Cortex of kidney (tissue), 1 donor: ENCODE measurements at places on chromosomes 2 and 18.

- DNase-seq, result no peak
Observed at GRCh38 chr2:189824694-189825396, 40.6 kb downstream of the PMS1 start.

- no peak for DNase-seq
Observed at GRCh38 chr18:3427944-3428343, 22.0 kb upstream of the TGIF1 start.

- no peak for DNase-seq
Observed at GRCh38 chr2:148725564-148725963, 81.0 kb downstream of the EPC2 start.

GRCh38 chr2:40097691-40098385 is 318.8 kb upstream of the THUMPD2 start:
- DNase-seq, result no peak

DNA sequence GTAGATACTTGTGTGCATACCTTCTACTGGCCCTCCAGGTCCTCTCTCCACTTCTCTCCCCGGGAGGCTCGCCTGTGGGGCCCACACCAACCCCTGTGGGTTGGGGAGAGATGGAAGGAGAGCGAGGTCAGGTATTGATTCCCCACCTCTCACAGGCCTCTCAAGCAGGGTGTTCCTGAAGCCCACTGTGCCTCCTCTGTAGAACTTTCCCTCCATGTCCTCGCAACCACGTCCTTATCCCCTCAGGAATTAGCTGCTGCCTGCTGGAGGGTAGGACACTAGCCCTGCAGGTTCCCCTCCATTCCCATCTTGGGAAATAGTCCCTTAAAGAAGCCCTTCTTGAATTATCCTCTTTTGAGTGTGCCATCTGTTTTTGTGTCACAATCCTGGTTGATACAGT is 38.9 kb upstream of the KLF11 start:
- no peak for DNase-seq

- no peak for DNase-seq
Observed at GRCh38 chr2:57615855-57616556, 430.6 kb upstream of the VRK2 start.

- DNase-seq, result no peak
Observed at GRCh38 chr2:84022810-84023431, 436.2 kb downstream of the SUCLG1 start.

GRCh38 chr2:197786010-197786877 is 1.1 kb upstream of the BOLL start:
- DNase-seq, result no peak

- no peak for DNase-seq
Observed at GRCh38 chr2:188316342-188316741, 24.7 kb downstream of the GULP1 start.

GRCh38 chr2:100054426-100054825 is 88.0 kb downstream of the AFF3 start:
- no peak for DNase-seq

DNA sequence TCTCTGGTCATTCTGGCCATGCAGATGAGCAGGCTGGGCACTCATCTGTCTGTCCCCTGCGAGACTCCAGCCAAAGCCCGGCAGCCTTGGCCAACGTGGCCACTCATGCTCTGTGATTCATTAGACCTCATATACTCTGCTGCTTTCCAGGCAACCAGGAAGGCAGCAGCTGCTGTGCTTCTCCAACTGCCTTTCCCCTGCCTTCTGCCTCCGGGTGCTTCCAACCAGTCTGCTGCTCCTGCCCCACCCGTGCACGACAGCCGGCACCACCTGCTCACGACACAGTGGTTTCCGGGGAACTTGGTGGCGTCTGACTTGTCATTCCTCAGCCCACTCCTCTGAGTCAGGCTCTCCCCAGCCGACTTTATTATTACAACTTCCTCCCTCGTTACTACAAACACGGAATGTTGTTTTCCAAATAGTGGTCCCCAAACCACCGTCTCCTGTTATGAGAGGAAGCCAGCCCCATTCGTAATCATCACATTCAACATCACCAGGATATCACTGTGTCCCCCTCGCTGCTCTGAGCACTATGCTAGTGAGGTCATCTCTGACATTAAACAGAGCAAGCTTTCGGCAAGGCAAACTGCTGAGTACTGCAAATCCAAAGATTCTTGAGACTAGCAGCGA is 392.4 kb downstream of the ALK start:
- no peak for DNase-seq

GRCh38 chr2:44785433-44785832 is 156.1 kb upstream of the SIX3 start:
- no peak for DNase-seq

GRCh38 chr2:223523551-223524001 is 78.6 kb downstream of the SCG2 start:
- no peak for DNase-seq

DNA sequence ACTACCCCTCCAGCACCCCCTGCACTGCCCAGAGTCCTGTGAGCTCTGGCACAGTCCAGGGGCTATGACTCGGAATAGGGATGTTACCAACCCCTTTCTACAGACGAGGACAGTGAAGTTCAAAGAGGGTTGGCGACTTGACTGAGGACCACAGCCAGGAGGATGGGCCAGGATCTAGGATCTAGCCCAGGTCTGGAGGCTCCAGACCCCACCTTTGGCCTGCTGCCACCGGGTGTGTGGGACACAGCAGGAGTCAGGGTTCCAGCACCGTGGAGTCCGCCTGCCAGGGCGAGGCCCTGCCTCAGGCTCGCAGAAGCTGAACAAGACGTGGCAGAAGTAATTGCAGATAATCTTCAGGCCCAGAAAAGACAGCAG is 37.9 kb upstream of the GPC1 start:
- DNase-seq, result no peak

- no peak for DNase-seq
Observed at GRCh38 chr2:168976034-168976654, 55.0 kb downstream of the ABCB11 start.

- no peak for DNase-seq
Observed at GRCh38 chr18:63316612-63317555, 2.7 kb downstream of the BCL2 start.

- no peak for DNase-seq
Observed at GRCh38 chr2:22377268-22377667, 1007.7 kb upstream of the KLHL29 start.

DNA sequence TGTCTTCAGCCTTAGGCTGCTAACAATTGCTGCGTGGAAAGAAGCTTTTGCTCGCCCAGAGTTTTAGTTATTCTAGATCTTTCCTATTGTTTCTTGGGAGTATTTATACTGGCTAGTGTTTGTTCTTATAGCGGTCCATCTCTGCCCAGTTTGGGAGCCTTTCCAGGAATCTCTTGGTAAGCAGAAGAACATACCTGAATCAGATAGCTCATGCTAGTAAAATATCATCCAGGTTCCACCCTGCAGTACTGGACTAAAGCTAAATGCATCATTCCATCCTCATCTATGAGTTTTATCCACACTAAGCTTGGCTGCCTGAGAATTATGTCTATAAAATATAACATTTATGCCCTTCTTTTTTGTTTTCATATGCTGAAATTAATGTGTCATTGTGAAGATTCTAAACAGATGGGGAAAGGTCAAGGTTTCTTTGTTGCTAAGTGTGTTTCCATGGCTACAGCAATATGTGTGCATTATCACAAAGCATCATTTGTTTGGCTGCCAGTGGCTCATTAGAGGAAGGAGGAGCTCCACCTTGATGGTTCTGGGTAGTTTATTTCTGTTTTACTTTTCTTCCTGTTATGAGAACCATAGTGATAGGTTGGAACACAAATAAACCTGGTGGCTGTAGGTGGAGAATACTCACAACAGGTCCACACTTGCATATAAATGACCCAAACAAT is 182.8 kb downstream of the PIK3C3 start:
- no peak for DNase-seq

DNA sequence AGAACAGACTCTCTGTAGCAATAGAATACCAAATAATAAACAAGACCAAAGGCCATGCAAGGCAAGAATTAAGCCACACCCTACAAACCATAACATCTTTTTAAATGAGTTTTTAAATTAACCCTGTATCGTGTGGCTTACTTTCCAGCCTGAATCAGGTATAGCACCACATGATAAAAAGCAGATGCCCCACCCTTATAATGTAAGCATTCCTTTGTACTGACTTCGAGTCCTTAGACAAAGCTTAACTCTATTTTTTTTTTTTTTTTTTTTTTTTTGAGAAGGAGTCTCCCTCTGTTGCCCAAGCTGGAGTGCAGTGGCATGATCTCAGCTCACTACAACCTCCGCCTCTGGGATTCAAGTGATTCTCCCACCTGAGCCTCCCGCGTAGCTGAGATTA is 1.7 kb upstream of the C2orf42 start:
- no peak for DNase-seq

DNA sequence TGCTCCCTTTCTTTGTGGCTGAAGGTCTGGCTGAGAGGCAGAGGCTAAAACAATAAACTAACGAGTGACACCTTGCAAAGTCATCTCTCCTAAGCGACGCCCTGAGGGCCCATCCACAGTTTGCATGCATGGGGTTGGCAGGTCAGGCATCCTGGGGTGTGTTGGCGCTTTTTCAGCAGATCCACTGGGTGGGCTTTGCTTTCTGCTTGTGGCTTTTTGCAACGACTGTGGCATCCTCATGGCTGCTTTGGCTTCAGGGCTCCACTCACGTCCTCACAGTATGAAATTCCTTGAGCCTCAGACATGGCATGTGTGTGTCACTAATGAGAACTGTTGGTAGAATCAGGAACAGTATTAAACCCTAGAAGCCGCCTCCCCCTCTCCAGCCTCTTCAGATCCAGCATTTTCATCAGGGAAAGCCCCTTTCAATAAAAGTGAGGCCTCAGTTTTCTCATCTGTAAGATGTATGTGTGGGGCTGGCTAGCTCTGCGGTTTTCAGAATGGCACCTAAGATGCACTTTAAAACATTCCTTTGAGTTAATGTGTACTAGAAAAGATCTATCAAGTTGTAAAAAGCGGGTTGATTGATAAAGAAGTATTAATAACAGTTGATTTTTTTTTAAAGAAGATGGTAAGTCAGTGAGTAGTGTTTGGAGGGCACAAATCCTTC is 72.5 kb downstream of the SH3BP4 start:
- DNase-seq, result no peak

- no peak for DNase-seq
Observed at GRCh38 chr2:83196225-83196624, 1262.9 kb downstream of the SUCLG1 start.

GRCh38 chr18:13318731-13319501 is 100.4 kb downstream of the LDLRAD4 start:
- no peak for DNase-seq

- no peak for DNase-seq
Observed at GRCh38 chr18:40159141-40160017, 1795.7 kb upstream of the PIK3C3 start.

GRCh38 chr2:5121642-5122041 is 570.5 kb upstream of the SOX11 start:
- DNase-seq, result no peak

GRCh38 chr2:171692331-171692730 is 5.1 kb downstream of the DYNC1I2 start:
- no peak for DNase-seq

- DNase-seq, result no peak
Observed at GRCh38 chr2:179686069-179686468, 175.3 kb downstream of the ZNF385B start.

- DNase-seq, result no peak
Observed at GRCh38 chr2:11467129-11467649, 1.2 kb upstream of the E2F6 start.

GRCh38 chr2:100870652-100871531 is 51.0 kb downstream of the NPAS2 start:
- DNase-seq, result no peak

DNA sequence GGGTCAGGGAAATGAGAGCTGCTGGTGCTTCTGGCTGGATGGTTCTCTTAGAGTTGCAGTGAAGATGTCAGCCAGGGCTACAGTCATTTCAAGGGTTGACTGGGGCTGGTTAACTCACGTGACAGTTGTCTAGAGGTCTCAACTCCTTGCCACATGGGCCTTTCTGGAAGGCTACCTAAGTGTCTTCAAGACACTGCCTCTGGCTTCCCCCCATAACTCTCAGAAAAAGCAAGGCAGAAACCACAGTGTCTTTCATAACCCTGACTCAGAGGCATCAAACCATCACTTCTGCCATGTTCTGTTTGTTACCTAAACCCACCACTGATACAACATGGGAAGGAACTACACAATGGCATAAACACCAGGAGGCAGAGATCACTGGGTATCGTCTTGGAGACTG is 828.9 kb downstream of the EPHA4 start:
- DNase-seq, result no peak

GRCh38 chr18:26723981-26724380 is 141.5 kb downstream of the AQP4 start:
- DNase-seq, result no peak

GRCh38 chr2:166343467-166343866 is 32.3 kb downstream of the SCN9A start:
- no peak for DNase-seq

GRCh38 chr2:70632966-70633365 is 79.3 kb upstream of the TGFA start:
- DNase-seq, result no peak

- no peak for DNase-seq
Observed at GRCh38 chr2:238869293-238870124, 21.6 kb downstream of the TWIST2 start.

DNA sequence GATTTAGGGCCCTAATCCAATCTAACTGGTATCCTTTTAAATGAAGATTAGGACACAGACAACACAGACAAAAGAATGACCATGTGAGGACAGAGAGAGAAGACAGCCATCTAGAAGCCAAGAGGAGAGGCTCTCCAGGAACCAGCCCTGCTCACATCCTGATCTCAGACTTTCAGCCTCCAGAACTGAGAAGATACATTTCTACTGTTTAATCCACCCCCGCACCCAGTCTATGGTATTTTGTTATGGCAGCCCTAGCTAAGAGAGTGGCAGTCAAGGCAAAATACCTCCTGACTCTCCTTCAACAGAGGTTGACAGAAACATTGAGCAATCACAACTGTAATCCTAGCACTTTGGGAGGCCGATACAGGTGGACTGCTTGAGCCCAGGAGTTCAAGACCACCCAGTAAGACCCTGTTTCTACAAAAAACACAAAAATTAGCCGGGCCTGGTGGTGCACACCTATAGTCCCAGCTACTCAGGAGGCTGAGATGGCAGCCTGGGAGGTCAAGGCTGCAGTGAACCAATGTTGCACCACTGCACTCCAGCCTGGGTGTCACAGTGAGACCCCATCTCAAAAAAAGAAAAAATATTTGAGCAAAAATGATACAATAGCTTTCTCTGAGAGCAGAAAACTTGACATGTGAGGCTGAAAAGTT is 34.7 kb downstream of the WDR33 start:
- no peak for DNase-seq

GRCh38 chr2:204576362-204576979 is 31.2 kb downstream of the PARD3B start:
- DNase-seq, result no peak

- DNase-seq, result no peak
Observed at GRCh38 chr2:67514515-67514914, 117.4 kb downstream of the ETAA1 start.

DNA sequence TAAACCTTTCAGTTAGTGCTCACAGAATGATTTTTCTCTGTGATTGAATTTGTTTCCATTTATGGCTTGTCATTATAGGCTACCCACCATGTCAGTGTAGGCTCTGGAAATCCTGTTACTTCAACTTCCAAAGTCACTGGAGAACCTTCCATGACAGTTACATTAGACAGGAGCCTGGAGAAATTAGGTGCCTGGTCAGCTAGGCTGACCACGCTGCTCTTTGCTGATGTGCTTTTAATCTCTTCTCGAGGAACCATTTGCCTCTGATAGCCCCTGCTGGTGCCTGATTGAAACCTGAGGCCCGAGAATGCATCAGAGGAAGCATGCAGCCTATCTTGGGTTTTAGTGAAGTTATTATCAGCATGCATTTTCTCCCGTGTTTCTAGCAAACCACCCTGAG is 29.6 kb upstream of the TTN start:
- DNase-seq, result no peak

- no peak for DNase-seq
Observed at GRCh38 chr2:137118140-137118539, 352.8 kb downstream of the THSD7B start.
